A549 treated with GW870086 at 1 μM for 4 hours (cell line): ENCODE measurements at places on chromosomes 7 and 10. TPM values are rescaled to one million over a fixed set of nuclear protein-coding genes. Genes with fewer than 3 reads are reported as not detected.

Gene DUS4L
- 7.9 to 10.9 TPM (median 10.1 TPM) in 5 replicates for total RNA-seq

Gene ENO4
- 0.13 to 0.54 TPM (median 0.18 TPM) in 4 of 5 replicates, not detected in the other for total RNA-seq

Gene IGFBP1
- total RNA-seq, result 33.3 to 50.1 TPM (median 49.5 TPM) in 5 replicates

Gene SFRP5
- total RNA-seq, result 1.8 to 2.5 TPM (median 2.1 TPM) in 5 replicates

Gene SPDYE9
- not detected in 5 replicates for total RNA-seq

Gene VWC2
- total RNA-seq, result not detected in 5 replicates

Gene GRB10
- 57.9 to 72.5 TPM (median 67.0 TPM) in 5 replicates for total RNA-seq

Gene EFCAB10
- 2.2 to 3.1 TPM (median 3.0 TPM) in 5 replicates for total RNA-seq

Gene VIPR2
- 0.03 TPM in 1 of 5 replicates, not detected in the others for total RNA-seq

Gene TMEM176A
- total RNA-seq, result not detected in 5 replicates

Gene LRRN3
- total RNA-seq, result 0.03 to 0.05 TPM in 2 of 5 replicates, not detected in the others

Gene RSPH10B
- 0.06 to 0.14 TPM (median 0.14 TPM) in 3 of 5 replicates, not detected in the others for total RNA-seq

Gene LIPJ
- total RNA-seq, result not detected in 5 replicates

Gene SUN3
- not detected in 5 replicates for total RNA-seq

Gene FAM25A
- total RNA-seq, result not detected in 5 replicates

Gene JAKMIP3
- 1.00 to 1.4 TPM (median 1.1 TPM) in 5 replicates for total RNA-seq

Gene GPR15LG
- total RNA-seq, result not detected in 5 replicates

Gene RSBN1L
- 7.0 to 10.4 TPM (median 8.4 TPM) in 5 replicates for total RNA-seq

Gene DENND2A
- 0.51 to 0.90 TPM (median 0.60 TPM) in 5 replicates for total RNA-seq

Gene GIMAP1
- not detected in 5 replicates for total RNA-seq

Gene OR2A42
- total RNA-seq, result not detected in 5 replicates

Gene SORCS1
- total RNA-seq, result not detected in 5 replicates

Gene OGDHL
- total RNA-seq, result 0.13 to 0.49 TPM (median 0.21 TPM) in 5 replicates

Gene AP3M1
- total RNA-seq, result 25.9 to 35.4 TPM (median 31.5 TPM) in 5 replicates

Gene CHN2
- 0.22 TPM in 1 of 5 replicates, not detected in the others for total RNA-seq

Gene VGF
- 12.8 to 27.7 TPM (median 17.7 TPM) in 5 replicates for total RNA-seq

Gene ITGA8
- total RNA-seq, result not detected in 5 replicates

Gene SSC4D
- total RNA-seq, result 0.89 to 1.6 TPM (median 1.0 TPM) in 5 replicates

Gene TMEM229A
- total RNA-seq, result not detected in 5 replicates

Gene SEMA4G
- 7.5 to 9.3 TPM (median 8.7 TPM) in 5 replicates for total RNA-seq

Gene ZNF727
- total RNA-seq, result not detected in 5 replicates

Gene CYP2C9
- not detected in 5 replicates for total RNA-seq

Gene LOXL4
- total RNA-seq, result 1.1 to 1.6 TPM (median 1.5 TPM) in 5 replicates

Gene COL1A2
- not detected in 5 replicates for total RNA-seq

Gene GDF10
- total RNA-seq, result 0.06 to 0.22 TPM (median 0.07 TPM) in 4 of 5 replicates, not detected in the other

Gene GHRHR
- total RNA-seq, result not detected in 5 replicates

Gene ZNF736
- 0.02 to 0.23 TPM in 2 of 5 replicates, not detected in the others for total RNA-seq

Gene RTKN2
- total RNA-seq, result 0.91 to 1.1 TPM (median 0.96 TPM) in 5 replicates

Gene GIMAP2
- total RNA-seq, result 0.08 TPM in 1 of 5 replicates, not detected in the others

Gene CHST15
- 8.6 to 10.9 TPM (median 10.3 TPM) in 5 replicates for total RNA-seq

Gene TRIM50
- total RNA-seq, result 0.08 TPM in 1 of 5 replicates, not detected in the others

Gene FAM25G
- 1.3 to 2.7 TPM in 2 of 5 replicates, not detected in the others for total RNA-seq

Gene ZNF487
- 5.5 to 8.4 TPM (median 6.5 TPM) in 5 replicates for total RNA-seq

Gene ARL5B
- total RNA-seq, result 5.7 to 9.4 TPM (median 8.2 TPM) in 5 replicates

Gene OPN4
- total RNA-seq, result not detected in 5 replicates

Gene LRRC4
- total RNA-seq, result not detected in 5 replicates

Gene TMEM270
- 0.32 TPM in 1 of 5 replicates, not detected in the others for total RNA-seq

Gene GPR26
- not detected in 5 replicates for total RNA-seq

Gene PVRIG
- total RNA-seq, result 0.08 TPM in 1 of 5 replicates, not detected in the others

Gene TUBB8
- 0.10 to 0.12 TPM in 2 of 5 replicates, not detected in the others for total RNA-seq

Gene ZNF425
- 1.0 to 1.7 TPM (median 1.4 TPM) in 5 replicates for total RNA-seq
